ENCODE measurements at places on chromosomes 13 and 19. TPM values are rescaled to one million over a fixed set of nuclear protein-coding genes. Genes with fewer than 3 reads are reported as not detected.

Gene TPTE2
- not detected for total RNA-seq

Gene BEST2
- not detected for total RNA-seq

Gene DUS3L
- total RNA-seq, result 24.2 TPM

Gene KCNC3
- 0.48 TPM for total RNA-seq

Gene EXOSC5
- 15.7 TPM for total RNA-seq

Gene CD33
- 0.40 TPM for total RNA-seq

Gene ZNF888
- 3.6 TPM for total RNA-seq

Gene ADPRHL1
- 2.5 TPM for total RNA-seq

Gene OR7D2
- not detected for total RNA-seq

Gene POMP
- 55.2 TPM for total RNA-seq

Gene ATP4B
- not detected for total RNA-seq

Gene KLC3
- total RNA-seq, result 17.5 TPM

Gene CBY2
- 0.32 TPM for total RNA-seq

Gene ZNF681
- total RNA-seq, result 1.5 TPM

Gene ZNF443
- total RNA-seq, result 3.4 TPM

Gene SBK3
- 0.80 TPM for total RNA-seq

GRCh38 chr13:71880753-71881541 is 13.9 kb upstream of the DACH1 start:
- ATAC-seq, result no peak

GRCh38 chr13:48770372-48770771 is 116.6 kb downstream of the CYSLTR2 start:
- ATAC-seq, result no peak

GRCh38 chr13:35769812-35770211 is 293.3 kb upstream of the MAB21L1 start:
- ATAC-seq, result no peak

GRCh38 chr19:10419646-10420443 is 493 bp upstream of the PDE4A start:
- no peak for ATAC-seq

DNA sequence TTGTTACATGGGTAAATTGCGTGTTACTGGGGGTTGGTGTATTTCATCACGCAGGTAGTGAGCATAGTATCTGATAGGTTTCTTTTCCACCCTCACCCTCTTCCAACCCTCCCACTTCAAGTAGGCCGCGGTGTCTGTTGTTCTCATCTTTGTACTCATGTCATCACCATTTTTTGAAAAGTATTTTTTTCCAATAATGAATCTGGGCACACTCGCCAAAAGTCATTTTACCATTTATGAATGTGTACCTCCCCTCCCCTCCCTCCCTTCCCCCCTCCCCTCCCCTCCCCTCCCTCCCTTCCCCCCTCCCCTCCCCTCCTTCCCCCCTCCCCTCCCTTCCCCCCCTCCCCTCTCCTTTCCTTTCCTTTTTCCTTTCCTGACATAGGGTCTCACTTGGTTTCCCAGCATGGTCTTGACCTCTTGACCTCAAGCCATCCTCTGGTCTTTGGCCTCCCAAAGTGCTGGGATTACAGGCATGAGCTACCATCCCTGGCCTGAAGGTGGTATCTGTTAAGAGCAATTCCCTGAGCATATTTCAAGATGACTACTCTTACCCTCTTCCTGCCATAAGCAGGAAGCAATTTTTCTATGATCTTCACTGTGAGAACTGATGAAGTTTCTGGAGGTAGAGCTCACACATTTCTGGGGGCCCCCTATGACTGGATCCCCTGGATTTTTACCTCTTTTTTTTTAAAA is 15.7 kb downstream of the ZNF627 start:
- no peak for ATAC-seq

GRCh38 chr13:79686441-79686840 is 205.5 kb downstream of the NDFIP2 start:
- ATAC-seq, result no peak

- no peak for ATAC-seq
These were observed 43.5 kb downstream of the FCGBP start for GRCh38 chr19:39890755-39891551.

GRCh38 chr19:6048793-6049405 is 61.4 kb downstream of the RFX2 start:
- peak; percentile 96 for ATAC-seq

- no peak for ATAC-seq
These were observed 330.2 kb downstream of the PCDH9 start for GRCh38 chr13:66899955-66900354.

- ATAC-seq, result no peak
These were observed 2889.6 kb upstream of the PCDH20 start for GRCh38 chr13:64305246-64305645.

DNA sequence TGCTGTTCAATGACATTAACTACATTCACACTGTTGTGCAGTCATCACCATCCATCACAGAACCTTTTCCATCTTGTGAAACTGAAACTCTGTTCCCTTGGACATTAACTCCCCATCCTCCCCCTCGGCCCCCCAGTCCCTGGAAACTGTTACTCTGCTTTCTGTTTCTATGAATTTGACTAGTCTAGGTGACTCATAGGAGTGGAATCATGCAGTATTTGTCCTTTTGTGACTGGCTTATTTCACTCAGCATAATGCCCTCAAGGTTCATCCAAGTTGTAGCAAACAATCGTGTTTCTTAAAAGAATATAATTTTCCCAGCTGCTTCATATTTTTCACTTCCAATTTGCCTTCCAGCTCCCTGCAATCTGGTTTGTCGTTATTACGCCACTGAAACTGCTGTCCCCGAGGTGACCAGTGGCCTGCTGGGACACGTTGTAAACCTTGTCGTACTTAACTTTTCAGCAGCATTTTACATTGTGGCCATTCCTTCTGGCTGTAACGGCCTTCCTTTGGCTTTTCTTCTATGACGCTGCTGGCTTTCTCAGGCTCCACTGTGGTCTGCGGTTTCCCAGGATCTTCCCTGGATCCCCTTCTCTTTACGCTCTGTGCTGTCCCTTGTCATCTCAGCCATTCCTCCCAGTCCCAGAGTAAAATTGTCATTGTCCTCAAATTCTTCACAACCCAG is 74.0 kb downstream of the DHRS12 start:
- ATAC-seq, result peak; percentile 52

DNA sequence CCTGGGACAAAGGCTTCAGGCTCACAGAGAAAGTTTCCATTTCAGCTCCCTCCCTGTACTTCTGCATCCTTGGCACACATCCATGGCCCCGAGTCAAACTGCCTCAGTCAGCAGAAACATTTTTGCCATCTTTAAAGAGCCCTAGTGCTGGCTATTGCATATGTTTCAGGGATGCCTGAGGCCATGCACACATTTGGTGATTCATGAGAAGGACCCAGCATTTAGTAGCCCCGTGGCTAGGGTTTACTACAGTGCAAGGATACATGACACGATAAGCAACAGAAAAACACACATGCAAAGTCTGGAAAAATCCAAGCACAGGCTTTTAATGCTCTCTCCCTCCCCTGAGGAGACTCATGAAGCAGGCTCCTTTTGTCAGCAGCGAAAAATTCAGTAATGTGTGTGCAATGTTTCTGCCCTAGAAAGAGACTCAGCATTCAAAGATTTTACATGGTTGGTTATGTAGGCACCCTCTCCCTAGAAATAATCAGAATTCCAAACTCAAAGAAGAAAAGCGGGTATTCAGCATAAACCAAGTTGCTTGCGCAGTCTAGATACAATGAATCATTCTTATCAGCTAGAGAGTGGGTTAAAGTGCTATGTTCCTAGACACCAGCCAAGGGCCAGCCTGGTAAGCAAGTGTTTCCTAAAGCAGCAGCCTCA is 17.6 kb downstream of the ACOD1 start:
- peak; percentile 37 for ATAC-seq

DNA sequence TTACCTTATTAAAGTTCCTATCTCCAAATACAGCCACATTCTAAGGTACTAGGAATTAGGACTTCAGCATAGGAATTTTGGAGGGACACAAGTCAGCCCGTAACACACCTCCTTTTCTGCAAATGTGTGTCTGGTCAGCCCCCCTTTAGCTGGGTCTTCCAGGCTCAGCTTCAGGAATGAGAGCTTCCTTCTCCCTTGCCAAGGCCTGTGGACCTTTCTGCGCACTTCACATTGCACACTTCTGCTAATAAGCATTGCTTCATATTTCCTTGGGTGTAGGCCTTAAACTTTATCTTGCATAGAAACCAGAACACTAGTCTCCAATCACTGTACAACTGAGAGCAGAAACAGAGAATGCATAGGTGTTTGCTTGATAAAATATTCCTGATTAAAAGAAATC is 4.5 kb upstream of the STK24 start:
- no peak for ATAC-seq

DNA sequence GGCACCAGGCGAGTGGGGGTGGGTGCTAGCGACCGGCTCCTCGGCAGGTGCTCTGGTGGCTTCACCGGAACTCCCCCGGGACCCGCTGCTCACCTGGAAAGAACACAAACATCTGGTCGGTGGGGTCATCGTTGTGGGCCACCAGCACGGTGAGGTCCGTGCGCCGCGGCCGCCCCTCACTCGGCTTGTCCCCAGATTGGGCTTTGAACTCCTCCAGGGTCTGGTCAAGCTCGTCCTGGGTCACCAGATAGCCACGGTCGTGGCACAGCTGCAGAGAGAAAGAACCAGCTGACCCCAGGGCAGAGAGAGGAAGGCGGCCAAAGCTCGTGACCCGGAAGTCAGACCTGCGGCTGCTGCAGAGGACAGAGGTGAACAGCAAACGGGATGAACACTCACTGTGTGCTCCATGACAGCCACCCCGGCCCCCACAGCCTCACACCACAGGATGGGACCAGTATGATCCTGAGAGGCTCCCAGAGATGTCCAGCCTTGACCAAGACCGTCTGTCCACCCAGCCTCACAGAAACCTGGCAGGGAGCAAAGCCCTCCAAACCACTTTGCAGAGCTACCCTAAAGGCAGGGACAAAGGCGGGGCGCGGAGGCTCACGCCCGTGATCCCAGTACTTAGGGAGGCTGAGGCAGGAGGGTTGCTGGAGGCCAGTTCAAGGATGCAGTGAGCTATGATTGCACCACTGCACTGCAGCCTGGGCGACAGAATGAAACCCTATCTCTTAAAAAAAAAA is 1.2 kb downstream of the POLR2E start:
- ATAC-seq, result no peak

DNA sequence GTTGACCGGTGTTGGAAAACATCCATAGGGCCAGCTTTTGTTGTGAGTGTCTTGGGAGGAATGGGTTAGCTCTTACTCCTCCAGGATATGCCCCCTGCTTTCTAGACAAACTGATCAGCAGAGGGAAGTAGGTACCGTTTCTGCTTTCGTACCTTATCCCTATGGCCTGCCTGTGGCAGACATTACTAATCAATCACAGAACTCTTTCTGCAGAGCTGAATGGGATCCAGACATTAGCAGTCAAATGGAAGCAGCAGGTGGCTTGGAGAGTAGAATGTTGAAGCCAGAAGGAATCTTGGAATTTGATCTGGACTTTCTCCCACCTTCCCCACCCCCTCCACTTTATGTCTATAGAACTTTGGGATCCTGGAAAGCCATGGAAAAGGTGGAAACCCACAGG is 17.1 kb downstream of the NWD1 start:
- no peak for ATAC-seq

GRCh38 chr13:49097374-49097773 is 121.7 kb downstream of the FNDC3A start:
- ATAC-seq, result peak; percentile 82

GRCh38 chr19:13984875-13985741 is 21.0 kb downstream of the RFX1 start:
- ATAC-seq, result no peak

DNA sequence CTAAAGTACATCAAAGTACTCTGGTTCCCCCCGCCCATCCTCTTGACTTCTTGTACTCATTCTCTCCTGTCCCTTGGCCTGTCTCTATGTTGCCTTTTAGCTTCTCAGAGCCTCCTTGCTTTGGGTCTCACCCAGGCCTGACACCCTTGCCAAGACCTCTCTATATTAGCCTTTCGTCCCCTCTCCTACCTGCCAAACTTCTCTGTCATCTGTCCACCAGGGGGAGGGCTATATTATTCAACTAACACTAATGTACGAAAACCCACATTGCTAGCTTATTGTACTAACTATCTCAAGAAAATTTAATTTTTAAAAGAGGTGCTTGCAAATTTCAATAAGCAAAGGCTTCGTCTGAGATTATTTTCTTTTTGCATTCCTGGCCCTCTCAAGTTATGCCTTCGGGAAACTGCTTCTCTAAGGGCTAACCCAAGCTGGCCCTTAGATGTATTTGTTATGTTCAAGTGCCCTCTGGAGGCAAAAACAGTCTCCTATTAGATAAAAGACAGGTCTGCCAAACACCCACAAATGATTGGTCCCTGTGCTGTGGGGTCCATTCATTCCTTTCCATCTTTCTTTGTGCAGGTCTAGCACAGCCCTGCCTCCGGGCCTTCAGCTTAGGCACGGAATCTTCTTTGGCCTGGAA is 6.3 kb upstream of the MRPS31 start:
- ATAC-seq, result peak; percentile 64

DNA sequence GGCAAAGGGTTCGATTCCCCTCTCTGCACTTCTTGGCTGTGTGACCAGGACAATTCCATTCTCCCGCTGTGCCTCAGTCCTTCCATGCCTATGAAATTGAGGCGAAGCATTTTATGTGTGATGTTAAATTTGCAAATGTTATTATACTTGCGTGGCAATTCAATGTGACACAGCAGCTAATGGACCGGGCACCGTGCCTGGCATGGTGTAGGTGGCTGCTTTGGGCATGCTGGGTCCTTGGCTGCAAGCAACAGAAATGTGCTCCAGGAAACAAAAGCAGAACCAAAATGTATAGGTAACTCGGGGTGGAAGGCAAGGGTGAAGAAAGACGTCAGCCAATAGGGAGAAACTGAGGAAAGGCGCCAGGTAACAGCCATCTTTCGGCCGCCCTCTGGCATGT is 37.1 kb downstream of the TINCR start:
- ATAC-seq, result no peak

DNA sequence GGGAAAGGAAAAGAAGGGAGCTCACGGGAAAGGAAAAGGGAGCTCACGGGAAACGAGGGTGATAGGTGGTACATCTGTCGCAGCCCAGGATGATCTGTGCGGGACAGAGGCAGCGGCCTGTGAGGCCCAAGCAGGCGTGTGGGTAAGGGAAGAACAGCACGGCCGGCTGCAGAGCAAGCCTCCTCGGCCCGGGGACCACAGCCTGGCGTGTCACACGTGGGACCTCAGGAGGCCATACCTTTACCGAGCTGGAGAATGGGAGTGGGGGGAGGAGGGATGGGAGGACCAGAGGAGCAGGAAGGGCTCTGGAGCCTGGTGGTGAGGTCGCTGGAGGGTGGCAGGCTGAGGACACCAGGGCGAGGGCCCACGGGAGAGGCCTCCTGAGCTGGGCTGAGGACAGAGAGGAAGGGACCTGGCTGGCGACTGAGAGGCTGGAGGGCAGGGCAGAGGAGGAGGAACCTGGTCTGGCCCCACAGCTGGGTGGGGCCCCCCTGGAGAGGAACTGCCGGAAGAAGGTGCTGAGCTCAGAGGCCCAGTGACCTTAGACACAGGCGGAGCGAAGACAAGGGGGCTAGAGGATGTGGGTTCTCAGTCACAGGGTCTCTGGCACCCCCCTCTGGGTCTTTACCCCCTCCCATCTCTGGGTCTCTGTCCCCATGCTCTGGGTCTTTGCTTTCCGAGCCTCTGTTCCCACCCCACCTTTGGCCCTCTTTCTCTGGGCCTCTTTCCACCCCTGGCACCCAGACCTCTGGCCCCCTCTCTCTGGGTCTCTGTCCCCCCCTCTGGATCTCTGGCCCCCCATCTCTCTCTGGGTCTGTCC is 2.9 kb upstream of the FTL start:
- ATAC-seq, result peak; percentile 40

- no peak for ATAC-seq
These were observed 1.1 kb downstream of the LILRA4 start for GRCh38 chr19:54337858-54338230.

GRCh38 chr13:27189192-27189591 is 17.6 kb upstream of the USP12 start:
- ATAC-seq, result no peak

- peak; percentile 51 for ATAC-seq
These were observed 26.7 kb upstream of the NANOS3 start for GRCh38 chr19:13849991-13850909.

- ATAC-seq, result no peak
These were observed 13.7 kb upstream of the FARP1 start for GRCh38 chr13:98129059-98129746.

Data from esophagus mucosa (tissue), 1 donor.